ENCODE measurements at places on chromosomes 5 and 9.

GRCh38 chr9:126417684-126418083, 91.1 kb downstream of the MVB12B start:
- DNase-seq = no peak

- no peak for DNase-seq
Measured at GRCh38 chr9:97768746-97769145, 71.6 kb upstream of the XPA start.

GRCh38 chr5:149314571-149315111, 30.7 kb upstream of the GRPEL2 start:
- DNase-seq = no peak

DNA sequence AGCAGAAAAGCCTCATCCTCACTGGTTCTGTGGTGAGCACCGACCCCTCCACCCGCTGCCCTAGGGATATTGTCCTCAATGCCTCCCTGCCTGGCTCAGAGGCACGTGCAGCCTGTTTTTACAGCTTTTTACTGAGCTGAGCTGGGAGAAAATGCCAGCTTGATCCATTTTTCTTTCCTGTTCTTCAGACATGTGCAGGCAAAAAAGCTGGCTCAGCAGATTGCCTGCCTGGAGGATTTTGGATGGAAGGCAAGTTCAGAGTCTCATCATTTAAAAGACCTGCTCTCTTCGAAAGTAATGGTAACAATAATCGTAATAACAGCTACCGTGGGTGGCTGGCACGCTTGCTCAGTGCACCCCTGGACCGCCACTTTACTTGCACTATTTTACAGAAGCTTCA, 135.0 kb upstream of the SMIM23 start:
- DNase-seq = no peak

- DNase-seq = peak; percentile 5
Measured at GRCh38 chr5:170985486-170985885, 123.7 kb downstream of the RANBP17 start.

DNA sequence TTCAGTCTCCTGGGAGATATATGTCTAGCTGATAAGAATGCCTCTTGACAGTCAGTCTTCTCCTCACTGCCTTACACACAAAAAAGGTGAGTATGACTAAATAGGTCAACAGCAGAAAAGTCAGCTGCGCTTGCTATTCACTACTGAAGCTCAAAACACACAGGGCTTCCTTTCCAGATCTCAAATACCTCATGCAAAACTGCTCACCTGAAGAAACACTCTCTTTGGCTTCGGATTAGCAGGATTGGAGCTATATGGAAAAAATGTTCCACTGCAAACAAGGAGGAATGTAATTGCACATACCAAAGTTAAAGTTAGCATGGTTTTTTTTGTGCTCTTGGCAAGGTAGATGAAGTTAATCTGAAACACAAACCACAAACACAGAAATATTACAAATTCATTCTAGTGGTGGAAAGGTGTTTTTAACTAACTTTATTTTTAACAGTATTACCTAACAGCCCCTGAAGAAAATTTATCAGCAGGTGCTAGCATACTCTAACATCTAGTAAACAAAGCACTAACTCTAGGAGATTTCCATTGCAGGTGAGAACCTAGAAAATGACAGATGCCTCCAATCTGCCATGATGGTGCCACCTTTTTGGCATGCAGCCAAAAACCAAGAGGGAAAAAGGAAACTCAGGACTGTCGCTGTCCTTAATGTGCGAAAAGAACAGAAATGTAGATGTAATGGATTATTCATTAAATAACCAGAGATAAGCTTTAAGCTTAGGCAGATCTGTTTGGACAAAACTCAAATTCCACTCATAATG, 31.8 kb downstream of the ERMP1 start:
- DNase-seq = no peak

DNA sequence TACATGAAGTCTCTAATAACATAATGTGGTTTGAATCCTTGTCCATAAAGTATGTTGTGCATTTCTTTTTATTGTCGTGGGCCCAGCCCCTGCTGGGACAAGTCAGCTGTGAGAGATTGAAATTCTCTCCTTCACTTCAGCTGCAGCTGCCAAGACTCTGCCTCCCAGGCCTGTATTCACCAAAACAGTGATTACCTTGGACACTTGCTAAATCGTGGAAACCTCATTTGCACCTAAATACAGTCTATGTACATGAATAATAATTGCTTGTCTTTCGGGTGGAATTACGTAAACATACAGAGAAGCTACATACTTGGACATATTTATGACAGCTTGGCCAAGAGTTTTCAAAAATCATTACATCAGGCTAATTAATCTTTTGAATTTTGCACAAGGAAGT, 898.5 kb upstream of the SEMA6A start:
- no peak for DNase-seq

DNA sequence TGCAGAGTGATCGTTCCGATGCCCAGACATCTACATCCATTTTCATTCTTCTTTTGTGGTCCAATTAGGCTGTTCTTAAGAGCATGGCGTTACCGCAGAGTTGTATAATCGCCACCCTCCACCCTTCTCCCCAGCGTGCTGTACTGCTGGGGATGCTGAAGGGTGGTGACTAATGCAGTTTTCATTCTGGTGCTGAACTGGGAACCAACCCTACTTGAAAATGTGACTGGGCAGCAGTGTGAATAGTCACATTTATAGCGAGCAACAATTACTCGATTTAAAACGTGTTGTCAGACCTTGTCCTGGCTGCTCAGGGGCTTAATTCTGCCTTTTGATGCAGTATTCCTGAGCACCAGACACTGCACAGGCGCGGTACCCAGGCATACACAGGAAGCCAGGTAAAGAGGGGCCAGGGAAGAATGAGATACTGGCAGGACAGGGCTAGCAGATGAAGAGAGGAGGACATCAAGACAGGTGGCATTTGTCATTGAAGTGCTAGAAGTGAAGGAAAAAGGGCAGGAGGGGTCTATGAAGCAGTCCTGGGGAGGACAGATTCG, 719 bp upstream of the ISCA1 start:
- no peak for DNase-seq

DNA sequence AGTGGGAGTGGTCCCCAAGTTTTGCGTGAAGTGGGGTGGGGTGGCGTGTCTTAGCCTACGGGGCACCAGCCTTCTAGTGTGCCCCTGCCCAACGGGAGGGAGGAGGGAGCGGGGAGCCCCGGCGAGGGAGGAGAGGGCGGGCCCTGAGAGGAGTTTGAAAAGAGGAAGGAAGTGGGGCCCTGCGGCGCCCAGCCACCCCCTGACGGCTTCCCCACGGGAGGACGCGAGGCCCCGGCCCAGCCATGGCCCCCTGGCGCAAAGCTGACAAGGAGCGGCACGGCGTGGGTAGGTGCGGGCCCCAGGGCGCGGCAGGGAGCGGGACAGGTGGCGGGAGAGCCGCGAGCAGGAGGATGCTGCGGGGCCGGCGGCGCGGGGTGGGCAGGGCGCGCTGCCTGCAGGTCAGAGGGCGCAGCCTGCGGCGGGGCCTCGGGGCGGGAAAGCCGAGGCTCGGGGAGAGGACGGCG, at the start of gene DOCK2:
DOCK2 (plus strand) TSS at position 191 of the 464 bp plus-strand sequence; CDS start at position 243, 52 bp downstream.
- DNase-seq = no peak

DNA sequence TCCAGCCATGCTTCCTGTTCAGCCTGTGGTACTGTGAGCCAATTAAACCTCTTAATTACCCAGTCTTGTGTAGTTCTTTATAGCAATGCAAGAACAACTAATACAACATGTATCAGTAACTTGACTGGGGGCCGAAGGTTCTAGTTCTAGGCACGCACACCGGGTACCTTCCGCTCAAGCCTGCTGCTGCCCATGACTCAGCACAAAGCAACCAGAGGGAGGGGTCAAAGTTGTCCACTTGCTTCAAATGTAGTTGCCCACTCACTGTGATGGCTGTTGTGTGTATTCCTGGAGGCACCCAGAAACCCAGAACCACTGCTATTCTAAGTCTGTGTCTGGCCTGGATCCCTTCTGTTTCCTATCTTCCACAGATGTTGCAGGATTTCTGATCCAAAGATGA, 222.6 kb downstream of the FRMD3 start:
- no peak for DNase-seq
